Psoas muscle (tissue), 8 donors: ENCODE measurements at places on chromosomes 7 and 10. TPM values are rescaled to one million over a fixed set of nuclear protein-coding genes. Genes with fewer than 3 reads are reported as not detected.

Gene FXYD4
- not detected for total RNA-seq

DNA sequence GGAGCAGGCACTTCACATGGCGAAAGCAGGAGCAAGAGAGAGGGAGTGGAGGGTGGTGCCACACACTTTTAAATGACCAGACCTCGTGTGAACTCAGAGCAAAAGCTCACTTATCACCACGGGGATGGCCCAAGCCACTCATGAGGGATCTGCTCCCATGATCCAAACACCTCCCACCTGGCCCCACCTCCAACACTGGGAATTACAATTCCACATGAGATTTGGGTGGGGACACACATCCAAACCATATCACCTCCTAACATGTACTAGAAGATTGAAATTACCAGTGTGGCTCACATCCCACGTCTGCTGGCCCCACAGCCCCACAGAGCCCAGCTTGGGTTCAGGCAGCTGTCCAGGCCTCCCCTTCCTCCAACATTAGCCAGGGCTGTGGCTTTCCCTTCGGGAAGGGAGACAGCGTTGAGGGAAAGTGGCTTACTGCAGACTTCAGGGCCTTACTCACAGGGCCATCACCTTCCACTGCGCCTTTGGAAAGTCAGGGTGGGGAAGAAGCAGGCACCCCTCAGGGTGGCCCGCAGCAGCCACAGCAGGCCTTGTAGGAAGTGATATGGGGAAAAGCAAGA is 7.7 kb downstream of the DEPP1 start:
- DNase-seq: no peak

GRCh38 chr7:133299676-133300075 is 46.8 kb downstream of the EXOC4 start:
- DNase-seq: no peak

GRCh38 chr10:131099028-131099726 is 212.3 kb downstream of the TCERG1L start:
- DNase-seq: no peak

Gene LRRC61
- 0.88 TPM for total RNA-seq

DNA sequence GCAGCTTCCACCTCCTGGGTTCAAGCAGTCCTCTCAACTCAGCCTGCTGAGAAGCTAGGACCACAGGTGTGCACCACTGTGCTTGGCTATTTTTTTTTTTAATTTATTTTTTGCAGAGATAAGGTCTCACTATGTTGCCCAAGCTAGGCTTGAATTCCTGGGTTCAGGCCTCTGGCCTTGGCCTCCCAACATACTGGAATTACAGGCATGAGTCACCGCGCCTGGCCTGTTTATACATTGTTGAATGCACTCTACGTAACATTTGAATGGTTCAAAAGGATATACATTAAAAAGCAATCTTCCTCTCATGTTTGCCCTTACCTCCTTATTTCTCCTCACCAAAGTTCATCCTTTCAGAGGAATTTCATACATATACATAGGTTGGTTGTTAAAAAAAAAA is 7.2 kb upstream of the SNX10 start:
- DNase-seq: no peak

Gene GNG11
- 9.9 TPM for total RNA-seq

DNA sequence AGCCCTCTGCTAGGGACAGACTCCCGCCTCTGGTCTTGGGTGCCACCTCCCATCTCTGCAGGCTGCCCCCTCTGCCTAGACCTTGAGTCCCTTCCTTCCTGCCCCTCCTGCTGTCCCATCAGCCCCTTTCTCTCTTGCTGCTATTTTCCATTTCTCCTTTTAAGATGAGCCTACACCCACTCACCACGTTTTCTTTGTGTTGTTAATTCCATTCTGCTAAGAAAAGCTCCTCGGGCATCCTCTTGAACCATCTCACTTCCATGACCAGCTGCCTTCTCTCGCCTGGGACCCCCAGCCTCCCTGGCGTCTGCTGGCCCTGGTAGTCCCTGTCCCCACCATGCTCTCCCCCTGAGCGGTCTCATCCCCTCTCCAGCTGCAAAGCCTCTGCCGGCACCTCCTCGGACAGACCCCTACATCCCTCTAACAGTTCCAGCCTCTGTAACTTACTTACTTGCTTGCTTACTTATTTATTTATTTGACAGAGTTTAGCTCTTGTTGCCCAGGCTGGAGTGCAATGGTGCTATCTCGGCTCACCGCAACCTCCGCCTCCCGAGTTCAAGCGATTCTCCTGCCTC is 95.8 kb upstream of the SH2B2 start:
- no peak for DNase-seq

DNA sequence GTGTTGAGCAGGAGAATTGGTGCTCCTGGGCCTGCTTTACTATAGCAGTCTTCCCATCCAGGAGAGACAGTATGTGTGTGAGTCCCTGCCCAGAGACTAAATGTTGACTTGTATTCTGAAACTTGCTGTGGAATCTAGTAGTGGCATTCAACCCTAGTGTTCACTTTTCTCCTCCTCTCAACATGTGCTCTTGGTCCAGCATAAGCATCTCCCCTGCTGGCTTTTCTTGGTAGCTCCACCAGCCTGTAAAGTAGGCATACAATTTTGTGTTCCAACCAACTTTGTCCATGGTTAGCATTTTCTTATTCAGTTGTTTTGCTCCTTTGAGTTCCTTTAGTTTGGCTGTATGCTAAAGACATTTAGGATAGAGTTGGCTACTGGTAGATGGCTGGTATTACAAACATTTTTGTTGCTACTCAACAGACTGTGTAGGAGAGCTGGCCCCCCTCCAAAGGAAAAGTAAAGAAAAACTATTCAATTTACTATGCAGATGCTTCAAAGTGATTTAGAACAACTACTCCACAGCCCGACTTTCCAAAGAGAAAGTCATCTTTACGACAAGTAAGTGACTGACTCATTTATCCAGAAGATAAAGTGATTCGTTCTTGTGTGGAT is 46.0 kb downstream of the ASB4 start:
- no peak for DNase-seq

DNA sequence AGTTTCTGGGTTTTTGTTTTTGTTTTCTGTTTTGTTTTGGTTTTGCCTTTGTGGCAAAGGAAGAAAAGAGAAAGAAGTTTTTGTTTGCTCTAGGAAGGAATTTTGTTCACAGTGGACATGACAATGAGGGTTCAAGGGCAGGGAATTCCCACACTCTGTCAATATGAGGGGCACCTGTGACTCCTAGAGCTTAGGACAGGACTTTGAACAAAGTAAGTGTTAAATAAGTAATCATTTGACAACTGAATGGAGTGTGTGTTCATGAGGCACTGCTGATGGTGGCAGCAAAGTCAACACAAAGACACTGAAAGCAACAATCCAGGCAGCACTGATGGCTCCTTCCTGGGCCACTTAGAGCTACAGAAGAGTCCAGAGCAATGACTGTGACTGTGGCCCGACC is 1381.1 kb upstream of the LRRTM3 start:
- DNase-seq: no peak
